ENCODE measurements at places on chromosomes 3 and 15. TPM values are rescaled to one million over a fixed set of nuclear protein-coding genes. Genes with fewer than 3 reads are reported as not detected.

DNA sequence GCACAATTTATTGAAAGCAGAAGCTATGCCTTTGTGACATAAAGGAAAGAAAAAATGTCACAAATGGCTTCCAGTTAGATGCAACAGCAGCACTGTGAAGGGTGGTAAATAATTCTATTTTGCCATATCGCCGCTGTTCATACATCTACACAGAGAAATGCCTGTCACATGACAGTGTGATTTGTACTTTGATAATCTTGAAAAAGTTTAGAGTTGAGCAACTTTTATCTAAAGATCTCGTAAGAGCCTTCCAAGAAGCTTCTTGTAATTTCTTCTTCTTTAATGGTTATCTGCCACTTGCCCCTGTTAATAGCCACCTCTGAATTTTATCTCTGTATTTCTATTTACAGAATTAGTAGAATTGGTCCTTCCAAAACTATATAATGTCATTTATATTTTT lies 192.3 kb downstream of the ATP8B4 start:
- DNase-seq = no peak

The GOLGA8J gene
- total RNA-seq = 0.16 TPM

GRCh38 chr3:67118122-67118521 lies 120.0 kb downstream of the KBTBD8 start:
- no peak for DNase-seq

- DNase-seq = no peak
Observed at GRCh38 chr3:908839-909238, 184.0 kb upstream of the CNTN6 start.

DNA sequence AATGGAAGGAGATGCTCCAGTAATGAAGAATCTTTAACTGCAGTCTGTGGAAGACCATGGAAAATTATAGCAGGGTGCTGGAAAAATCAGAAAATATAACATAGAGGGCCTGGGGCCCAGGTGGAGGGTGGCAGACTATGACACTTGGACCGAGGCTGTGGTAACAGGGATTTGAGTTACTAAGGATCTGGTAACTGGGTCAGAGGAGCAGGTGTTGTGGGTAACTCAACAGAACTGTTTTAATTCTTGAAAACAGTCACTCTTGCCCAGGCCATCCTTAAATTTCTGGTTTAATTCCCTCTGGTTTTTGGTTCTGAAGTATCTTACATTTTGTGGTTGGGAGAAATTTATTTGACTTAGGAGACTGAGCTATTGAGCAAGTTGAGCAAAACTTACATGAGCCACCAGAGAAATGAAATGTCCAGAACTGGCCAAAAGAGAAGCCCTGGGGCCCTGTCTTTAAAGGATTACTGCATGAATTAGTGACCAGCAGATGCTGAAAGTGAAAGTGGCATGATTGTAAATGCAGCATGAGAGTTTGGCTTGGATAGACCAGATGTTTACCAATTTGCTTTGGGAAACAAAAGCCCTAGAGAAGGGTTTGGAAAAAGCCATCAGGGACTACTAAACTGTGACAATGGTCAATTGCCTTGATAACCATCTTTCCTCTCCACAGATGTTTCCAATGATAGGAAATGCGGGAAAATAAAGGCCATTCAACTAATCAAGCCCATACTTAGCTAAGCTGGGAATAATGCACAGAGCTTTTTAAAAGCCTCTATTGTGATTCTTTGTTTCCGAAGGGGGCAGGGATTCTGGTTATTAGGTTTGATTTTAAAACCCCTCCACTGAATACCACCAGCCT lies 374.9 kb upstream of the TGFBR2 start:
- DNase-seq = no peak

GRCh38 chr3:172307141-172307560 lies 141.1 kb downstream of the GHSR start:
- DNase-seq = no peak

The ZNF619 gene
- 3.9 TPM for total RNA-seq

DNA sequence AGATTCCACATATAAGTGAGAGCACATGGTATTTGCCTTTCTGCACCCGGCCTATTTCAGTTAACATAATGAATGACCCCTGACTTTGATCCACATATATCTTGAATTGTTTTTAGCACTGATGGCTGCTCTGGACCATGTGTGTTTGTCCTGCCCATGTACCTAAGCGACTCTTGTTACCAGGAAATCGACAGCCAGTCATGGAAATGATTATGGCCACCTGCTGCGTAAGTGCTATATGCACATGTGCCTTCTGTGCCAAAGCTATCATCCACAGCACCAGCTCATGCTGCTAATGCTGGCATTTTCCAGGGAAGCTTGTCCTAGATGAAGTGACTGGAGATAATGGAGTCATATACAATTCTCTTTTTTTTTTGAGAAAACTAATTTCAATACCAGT lies 103.7 kb downstream of the PEX5L start:
- DNase-seq = no peak

- DNase-seq = no peak
Observed at GRCh38 chr3:29171043-29171990, 109.6 kb upstream of the RBMS3 start.

DNA sequence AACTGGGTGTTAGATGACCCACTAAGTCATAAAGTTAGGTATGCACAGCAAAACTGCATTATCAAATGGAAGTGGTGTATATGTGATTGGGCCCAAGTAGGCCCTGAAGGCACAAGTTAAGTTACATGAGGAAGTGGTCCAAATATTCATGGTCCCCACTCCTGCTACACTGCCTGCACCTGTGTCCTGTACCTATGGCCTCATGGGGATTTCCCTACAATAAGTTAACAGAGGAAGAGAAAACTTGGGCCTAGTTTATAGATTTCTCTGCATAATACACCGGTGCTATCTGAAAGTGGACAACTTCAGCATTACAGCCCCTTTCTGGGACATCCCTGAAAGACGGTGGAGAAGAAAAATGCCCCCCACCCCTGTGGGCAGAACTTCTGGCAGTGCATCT lies 41.5 kb downstream of the STRIT1 start:
- DNase-seq = no peak

GRCh38 chr3:5485427-5485826 lies 297.9 kb downstream of the EDEM1 start:
- no peak for DNase-seq

The CLDN16 gene
- total RNA-seq = not detected

- no peak for DNase-seq
Observed at GRCh38 chr3:54600441-54601204, 327.2 kb downstream of the LRTM1 start.

DNA sequence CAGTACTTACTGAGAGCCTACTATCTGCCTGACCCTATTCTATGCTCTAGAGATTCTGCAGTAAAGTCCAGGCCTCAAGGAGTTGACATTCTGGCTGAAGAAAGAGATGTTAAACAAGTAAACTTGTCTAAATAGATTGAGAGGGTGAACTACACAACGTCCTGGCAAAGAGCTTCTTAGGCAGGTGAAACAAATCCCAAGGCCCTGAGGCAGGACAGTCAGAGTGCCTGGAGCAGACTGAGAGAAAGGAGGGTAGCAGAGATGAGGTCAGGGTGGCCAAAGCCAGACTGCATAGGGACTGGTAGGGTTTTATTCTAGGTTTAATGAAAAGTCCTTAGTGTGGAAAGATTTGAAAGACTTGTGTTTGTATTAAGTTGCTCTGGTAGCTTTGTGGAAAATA lies 84.5 kb upstream of the ATP11B start:
- DNase-seq = no peak
